Esophagus squamous epithelium (tissue), 5 donors: ENCODE measurements at places on chromosomes 6 and 20.

DNA sequence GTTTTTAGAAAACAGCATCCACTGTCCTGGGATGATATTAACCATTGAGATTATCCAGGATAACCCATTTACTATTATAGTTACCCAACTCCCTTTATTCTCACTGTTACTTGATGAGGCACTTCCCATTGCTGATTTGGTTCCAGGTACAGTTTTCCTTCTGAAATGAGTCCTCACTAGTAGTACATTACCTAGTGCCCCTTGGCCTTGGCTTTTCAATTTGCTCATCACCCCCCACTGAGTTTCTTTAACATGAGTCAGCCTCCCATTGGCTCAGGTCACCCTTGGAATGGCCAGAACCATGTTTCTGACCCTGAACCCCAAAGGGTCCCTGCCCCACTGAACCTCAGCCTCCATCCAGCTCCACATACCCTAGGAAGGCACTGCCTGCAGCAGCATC is 28.4 kb downstream of the MDGA1 start:
- DNase-seq: no peak

DNA sequence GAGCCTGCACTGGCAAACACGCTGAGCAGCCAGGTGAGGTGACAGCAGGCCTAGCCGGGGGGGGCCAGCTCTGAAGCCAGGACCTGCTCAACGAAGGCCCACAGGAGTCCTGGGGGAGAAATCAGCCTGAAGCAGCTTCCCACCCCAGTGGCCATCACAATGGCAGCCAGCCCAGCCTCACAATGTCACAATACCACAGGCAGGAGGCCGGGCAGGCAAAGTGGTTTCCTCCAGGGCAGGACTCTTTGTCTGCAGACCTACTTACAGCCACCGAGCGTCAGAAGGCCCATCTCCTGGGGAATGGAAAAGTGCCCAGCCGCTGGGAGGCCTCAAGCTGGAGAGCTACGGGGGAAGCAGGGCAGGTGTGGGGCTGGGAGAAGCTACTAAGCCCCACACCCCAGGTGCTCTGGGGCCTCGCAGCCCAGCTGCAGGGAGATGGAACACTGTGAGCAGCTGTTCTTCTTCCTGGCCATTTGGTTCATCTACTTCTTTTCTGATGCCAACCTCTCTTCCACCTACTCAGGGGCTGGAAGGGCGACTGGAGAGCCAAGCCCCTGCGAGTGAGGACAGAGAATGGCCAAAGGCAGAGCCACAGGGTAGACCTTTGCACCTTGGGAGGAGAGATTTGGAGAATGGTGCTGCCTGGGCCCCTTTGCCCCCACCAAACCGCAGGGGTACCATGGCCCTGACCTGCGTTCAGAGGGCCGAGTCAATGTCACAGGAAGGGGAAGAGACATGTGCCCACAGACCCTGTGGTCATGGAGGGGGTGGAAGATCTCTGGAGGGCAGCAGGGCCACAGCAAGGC is 22.3 kb upstream of the AVP start:
- no peak for DNase-seq

DNA sequence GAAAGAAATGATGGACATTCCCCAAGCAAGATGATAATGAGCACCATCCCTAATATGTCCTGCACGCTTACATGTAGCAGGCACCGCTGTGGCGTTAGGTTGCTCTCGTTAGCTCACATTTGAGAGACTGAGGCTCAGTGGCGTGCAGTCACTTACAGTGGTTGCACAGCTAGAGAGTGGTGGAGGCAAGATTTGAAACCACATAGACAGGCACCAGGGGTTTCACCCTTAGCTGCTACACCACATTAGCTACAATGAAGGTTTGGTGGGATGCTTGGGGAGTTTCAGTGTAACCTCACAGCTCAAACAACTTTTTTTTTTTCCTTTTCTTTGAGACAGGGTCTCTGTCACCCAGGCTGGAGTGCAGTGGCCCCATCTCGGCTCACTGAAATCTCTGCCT is 3.7 kb downstream of the COX4I2 start:
- no peak for DNase-seq

GRCh38 chr6:25958700-25959162 is 3.9 kb upstream of the TRIM38 start:
- DNase-seq: no peak

DNA sequence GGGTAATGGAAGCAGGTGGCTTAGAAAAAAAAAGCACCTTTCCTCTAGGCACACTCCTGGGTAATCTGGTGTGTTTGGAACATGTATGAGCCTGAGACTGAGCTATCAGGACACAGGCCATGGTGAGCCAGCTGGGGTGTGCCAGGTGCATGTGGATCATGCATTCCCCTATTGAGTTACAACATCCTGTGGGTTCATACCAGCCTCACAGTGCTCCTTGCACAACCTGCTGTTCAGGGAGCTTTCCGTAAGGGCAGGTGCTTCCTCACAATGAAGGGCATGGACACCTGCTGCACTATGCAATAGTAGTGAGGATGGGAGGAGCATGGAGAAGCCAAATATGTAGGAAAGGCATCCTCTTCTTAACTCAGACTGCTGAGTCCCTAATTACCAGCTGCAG is 197.2 kb upstream of the SUPT3H start:
- DNase-seq: no peak

- DNase-seq: no peak
Measured at GRCh38 chr6:11771473-11772048, 7.0 kb downstream of the ADTRP start.

- DNase-seq: no peak
Measured at GRCh38 chr6:153367021-153367420, 235.9 kb upstream of the RGS17 start.

DNA sequence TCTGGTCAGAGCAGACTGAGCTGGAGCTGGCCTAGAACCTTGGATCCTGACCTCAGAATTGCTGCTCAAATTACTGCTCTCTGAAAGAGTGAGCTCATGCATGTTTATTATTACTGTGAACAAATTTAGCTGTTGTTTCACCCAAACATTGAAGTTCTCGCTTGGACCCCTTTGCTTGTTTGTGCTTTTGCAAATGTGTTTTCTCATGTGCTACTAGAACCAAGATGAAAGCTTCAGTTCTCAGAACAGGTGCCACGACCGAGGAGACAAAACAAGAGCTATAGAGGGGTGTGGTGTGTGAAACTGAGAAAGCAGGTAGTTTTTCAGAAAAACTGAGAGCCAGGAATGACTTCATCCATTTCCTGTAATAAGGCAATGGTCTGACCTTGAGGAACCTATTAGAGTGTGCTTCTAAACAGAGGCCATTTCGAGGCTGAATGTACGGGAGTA is 50.0 kb upstream of the ESR1 start:
- DNase-seq: no peak

DNA sequence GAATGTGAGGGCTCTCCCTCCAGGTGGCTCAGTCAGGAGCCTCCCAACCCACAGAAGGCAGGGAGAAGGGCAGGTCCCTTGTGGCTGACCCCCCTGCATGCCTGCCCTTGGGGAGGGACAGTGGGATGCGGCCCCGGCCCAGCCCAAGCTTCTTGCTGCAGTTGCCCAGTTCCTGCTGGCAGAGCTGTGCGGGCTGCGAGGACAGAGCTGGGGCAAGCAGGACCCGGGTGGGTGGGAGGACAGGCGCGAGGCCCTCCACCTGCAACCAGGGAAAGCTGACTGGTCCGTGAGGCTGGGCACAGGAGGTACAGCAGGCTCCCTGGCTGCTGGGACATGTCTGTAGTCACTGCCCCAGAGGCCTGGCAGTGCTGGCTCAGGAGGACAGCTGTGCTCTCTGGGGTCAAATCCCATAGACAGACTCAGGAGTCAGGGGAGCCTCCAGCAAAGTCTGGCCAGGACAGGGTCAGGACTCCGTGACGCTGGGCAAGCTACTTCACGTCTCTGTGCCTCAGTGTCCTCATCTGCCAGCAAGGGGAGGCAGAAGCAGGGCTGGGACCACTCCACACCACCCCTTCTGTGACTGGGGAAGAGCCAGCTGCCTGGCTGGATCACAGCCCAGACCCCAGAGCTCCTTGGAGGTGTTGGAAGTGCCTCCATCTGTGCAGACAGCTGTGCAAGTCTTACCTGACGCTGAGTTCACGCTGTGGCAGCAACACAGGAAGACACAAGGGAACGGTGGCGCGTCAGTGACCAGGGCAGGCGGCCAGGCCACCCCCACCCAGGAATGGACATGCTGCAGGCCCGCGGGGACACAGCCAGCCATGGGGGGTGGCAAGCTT is 13.0 kb downstream of the UCKL1 start:
- DNase-seq: no peak

GRCh38 chr20:60117065-60117464 is 158.8 kb downstream of the CDH26 start:
- no peak for DNase-seq

- DNase-seq: no peak
Measured at GRCh38 chr6:112743323-112743722, 396.2 kb downstream of the RFPL4B start.

DNA sequence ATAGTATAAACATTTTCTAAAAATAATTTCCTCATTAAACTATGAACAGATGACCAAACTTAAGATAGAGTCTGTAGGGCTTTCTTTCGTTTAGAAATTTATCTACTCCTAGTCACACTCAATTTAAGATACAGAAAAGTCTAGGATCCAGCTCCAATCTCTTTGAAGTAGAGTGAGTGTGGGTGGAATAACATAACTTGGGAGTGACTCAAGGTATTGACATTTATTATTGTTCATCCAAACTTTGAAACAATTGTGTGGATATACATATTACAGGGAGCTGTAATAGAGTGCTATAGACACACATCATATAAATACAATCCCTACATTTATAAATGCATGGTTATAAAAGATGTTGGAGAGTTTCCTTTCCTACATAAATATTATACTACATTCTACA is 715.2 kb upstream of the MANEA start:
- no peak for DNase-seq

GRCh38 chr6:167719920-167720319 is 106.8 kb upstream of the AFDN start:
- no peak for DNase-seq

DNA sequence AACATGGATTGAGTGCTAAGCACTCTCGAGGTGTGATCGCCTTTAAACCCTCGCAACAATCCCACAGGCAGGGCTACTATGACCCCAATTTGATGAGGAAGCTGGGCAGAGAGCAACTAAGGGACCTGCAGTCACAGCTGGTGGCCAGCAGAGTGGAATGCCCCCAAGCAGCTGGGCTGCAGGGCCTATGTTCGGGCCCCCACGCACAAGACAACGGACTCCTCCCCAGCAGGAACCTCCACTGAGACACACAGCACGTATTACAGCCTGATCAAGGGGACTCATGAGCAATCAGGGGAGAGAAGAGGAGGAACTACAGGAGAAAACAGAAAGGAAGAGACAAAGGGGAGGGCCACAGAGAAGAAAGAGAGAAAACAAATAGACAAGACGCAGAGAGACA is 21.7 kb downstream of the CST7 start:
- DNase-seq: no peak

DNA sequence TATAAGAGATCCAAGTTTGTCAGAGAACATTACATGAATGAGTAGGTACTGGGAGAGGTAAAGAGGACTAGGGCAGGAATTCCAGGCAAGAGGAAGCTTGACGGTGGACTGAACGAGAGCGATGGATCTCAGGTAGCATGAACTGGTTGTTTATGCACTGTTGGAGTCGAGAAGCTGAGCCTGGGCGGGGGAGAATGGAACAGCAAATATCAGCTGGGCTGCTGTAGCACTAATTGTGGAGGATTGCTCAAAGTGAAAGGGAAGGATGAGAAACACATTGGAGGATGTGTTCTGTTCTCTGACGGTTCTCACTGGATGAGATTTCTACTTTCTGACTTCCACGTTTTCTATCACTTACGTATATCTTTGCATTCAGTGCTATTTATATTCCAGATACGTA is 164.2 kb downstream of the PHF3 start:
- no peak for DNase-seq

GRCh38 chr6:170032197-170032596 is 258.7 kb downstream of the DLL1 start:
- no peak for DNase-seq

GRCh38 chr6:142846883-142847287 is 98.1 kb downstream of the HIVEP2 start:
- DNase-seq: no peak

DNA sequence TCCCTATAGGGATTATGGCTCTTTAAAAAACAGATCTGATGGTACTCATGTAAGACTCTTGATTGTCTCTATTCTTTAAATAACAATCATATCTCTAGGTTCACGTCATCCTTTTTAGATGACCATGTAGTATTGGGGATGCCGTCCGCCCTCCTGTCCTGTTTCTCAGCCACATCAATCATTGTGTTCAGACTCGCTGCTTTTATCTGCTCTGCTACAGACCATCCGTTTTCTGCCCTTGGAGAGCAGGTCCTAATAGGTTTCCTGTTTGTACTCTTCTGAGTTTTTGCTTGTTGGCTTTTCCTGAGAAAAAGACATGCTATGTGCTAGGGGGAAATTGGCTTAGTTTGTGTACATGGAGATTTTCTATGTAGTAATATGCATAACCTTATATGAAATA is 76.8 kb downstream of the SASH1 start:
- no peak for DNase-seq

GRCh38 chr6:22432060-22432459 is 135.2 kb upstream of the PRL start:
- DNase-seq: no peak

GRCh38 chr20:42936482-42936881 is 253.2 kb downstream of the PTPRT start:
- no peak for DNase-seq

DNA sequence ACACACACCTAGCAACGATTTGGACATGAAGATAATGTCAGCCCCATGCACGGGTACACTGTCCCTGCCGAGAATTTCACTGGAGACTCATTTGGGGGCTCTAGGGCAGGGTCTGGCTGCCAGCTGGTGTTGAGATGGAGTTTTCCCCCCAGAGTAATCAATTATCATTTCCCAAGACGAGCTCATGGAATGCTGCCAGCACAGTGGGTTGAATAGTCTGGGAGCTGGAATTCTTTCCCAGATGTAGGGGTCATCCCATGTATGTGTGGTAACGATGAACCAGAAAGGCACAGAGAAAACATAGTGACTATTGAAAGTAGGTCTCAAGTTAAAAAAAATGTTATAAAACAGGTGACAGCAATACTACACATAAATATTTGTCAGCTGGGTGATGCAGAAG is 579.9 kb downstream of the MAFB start:
- no peak for DNase-seq

DNA sequence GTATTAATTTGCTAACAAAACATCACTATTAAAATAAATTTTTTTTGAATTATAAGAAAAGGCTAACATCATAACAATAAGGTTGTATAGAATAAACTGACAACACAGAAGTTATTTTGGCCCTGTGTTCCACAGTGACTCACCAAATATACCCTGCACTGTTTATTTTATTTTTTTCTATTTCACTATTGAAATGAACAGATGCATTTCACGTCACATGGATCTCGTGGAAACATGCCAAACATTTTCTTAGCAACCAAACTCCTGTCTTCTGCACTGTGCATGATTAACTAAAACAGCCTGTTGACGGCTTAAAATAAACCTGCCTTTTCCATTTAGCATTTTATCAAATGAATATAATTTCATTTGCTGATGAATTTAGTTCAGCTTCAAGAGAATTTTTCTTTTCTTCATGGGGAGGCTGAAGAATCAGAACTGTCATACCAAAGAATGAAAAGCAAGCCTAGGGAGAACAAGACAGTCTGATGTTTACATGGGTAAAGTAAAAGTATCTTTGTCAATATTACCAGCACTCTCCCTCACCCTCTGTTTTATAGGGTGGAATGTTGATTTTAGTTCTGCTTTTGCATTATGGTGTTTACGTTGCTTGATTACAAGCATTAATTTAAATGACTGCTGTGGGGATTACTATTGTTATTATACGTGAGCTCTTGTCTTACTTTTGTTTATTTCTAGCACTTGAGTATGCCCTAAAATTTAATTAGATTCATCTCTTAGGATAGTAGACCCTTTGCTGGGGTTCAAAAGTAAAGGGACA is 115.3 kb downstream of the LCA5 start:
- no peak for DNase-seq
